ENCODE measurements at places on chromosomes 3 and 15. TPM values are rescaled to one million over a fixed set of nuclear protein-coding genes. Genes with fewer than 3 reads are reported as not detected.

RTP3 gene
- total RNA-seq, result not detected

- no peak for DNase-seq
- no peaks in the 10 kb centered on the region for H3K36me3 ChIP-seq
- H3K4me3 ChIP-seq, result no peak overlapping the region
- H3K27me3 ChIP-seq, result no peaks in the 10 kb centered on the region
- H3K4me1 ChIP-seq, result no peaks in the 10 kb centered on the region
- no peak overlapping the region for H3K27ac ChIP-seq
These were observed 84.8 kb upstream of the FOXB1 start for GRCh38 chr15:59918994-59919951.

GRCh38 chr15:85031086-85031943 lies 49.7 kb downstream of the PDE8A start:
- no peak overlapping the region for H3K27ac ChIP-seq
- H3K27me3 ChIP-seq, result no peaks in the 10 kb centered on the region
- H3K4me1 ChIP-seq, result no peaks in the 10 kb centered on the region
- no peak for DNase-seq
- H3K36me3 ChIP-seq, result no peaks in the 10 kb centered on the region
- H3K4me3 ChIP-seq, result no peak overlapping the region

- H3K27ac ChIP-seq, result no peak overlapping the region
- no peaks in the 10 kb centered on the region for H3K27me3 ChIP-seq
- no peaks in the 10 kb centered on the region for H3K4me1 ChIP-seq
- no peak overlapping the region for H3K4me3 ChIP-seq
- peak; percentile 39 for DNase-seq
These were observed 618.6 kb downstream of the NLGN1 start for GRCh38 chr3:174016186-174016585.

GRCh38 chr3:172749230-172749965 lies 1.1 kb upstream of the ECT2 start:
- DNase-seq, result peak; percentile 87
- no peaks in the 10 kb centered on the region for H3K27me3 ChIP-seq
- no peaks in the 10 kb centered on the region for H3K36me3 ChIP-seq
- H3K27ac ChIP-seq, result no peak overlapping the region

GRCh38 chr3:153830552-153830951 lies 290.6 kb upstream of the ARHGEF26 start:
- H3K4me3 ChIP-seq, result no peak overlapping the region
- DNase-seq, result no peak
- H3K27ac ChIP-seq, result no peak overlapping the region
- no peaks in the 10 kb centered on the region for H3K4me1 ChIP-seq
- no peaks in the 10 kb centered on the region for H3K27me3 ChIP-seq

Measured in cardiac muscle cell (in vitro differentiated cells and primary cell).